NCI-H2029 treated with DMSO at 0.1 percent for 48 hours (cell line): ENCODE measurements at places on chromosomes 1 and 21.

GRCh38 chr1:154384650-154385489 is 20.3 kb upstream of the IL6R start:
- DNase-seq = no peak

GRCh38 chr1:85313888-85314696 is 37.7 kb upstream of the BCL10 start:
- DNase-seq = peak; percentile 70

DNA sequence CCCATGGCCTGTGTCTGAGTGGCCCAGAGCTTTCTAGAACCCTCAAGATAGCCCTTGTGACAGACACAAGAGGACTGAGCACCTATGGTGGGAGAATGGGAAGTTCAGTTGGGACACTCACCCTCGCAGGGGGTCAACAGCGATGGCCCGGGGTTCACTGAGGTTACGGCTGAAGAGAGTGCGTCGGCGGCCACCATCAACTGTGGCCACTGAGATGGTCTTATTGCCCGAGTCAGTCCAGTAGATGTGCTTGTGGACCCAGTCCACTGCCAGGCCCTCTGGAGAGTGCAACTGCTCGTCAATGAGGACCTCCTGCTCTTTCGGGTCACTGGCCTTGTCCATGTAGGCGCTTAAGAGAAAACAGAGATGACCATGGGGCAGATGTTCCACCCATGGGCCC is 25.7 kb upstream of the MAGOH start:
- no peak for DNase-seq

- no peak for DNase-seq
Measured at GRCh38 chr1:232968391-232968790, 18.0 kb downstream of the NTPCR start.

DNA sequence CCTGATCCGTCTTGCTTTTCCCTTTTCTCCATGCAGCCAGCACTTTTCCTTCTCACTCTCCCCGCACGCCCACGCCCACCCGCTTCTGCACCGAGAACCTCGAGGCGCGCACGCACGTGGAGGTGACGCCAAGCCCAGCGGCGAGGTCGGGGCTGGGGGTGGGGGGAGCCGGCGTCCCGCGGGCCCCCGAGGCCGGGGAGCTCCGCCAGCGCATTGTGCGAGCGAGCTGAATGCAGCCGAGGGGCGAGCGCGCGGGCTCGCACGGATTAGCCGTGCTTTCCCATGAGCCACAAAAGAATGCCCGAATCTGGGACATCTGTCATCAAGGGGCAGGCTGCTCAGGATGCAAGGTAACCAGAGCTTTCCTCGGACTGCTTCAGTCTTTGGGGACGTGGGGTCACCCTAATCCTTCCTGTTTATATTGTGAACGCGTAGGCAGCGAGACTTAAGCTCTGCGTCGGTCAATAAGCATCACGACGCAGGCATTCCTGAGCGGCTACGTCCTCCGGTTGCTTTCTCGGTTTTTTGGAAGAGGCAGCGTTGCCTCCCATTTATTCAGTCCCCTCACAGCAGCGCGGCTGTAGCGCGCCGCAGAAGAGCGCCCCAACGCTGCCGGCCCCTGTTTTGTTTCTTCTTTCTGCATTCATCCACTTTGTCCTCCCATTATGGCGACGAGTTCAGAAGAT is 67.3 kb upstream of the AKT3 start:
- DNase-seq = no peak

DNA sequence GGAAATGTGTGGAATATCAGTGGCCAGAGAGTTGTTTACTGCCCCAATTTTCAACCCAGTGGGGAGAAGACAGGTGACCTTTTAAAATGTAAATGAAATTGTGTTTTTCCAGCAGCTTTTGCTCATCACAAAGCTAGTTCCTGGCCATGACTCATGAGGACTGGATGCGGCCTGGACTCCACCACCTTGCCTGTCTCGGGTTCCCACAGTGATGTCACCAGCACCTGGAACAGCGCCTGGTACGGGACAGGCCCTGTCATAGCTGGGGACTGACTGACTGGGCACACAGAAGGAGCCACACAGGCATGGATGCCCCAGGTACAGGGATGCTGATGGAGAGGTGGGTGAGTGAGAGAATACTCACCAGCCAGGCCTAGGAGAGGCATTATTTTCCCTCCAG is 277.1 kb downstream of the AJAP1 start:
- no peak for DNase-seq

- no peak for DNase-seq
Measured at GRCh38 chr1:159646687-159647086, 59.1 kb downstream of the APCS start.
